Skin of body (tissue), 3 donors: ENCODE measurements at places on chromosomes 1 and 21. TPM values are rescaled to one million over a fixed set of nuclear protein-coding genes. Genes with fewer than 3 reads are reported as not detected.

- DNase-seq = no peak
These were observed 669.3 kb downstream of the MATN1 start for GRCh38 chr1:30054126-30054525.

DNA sequence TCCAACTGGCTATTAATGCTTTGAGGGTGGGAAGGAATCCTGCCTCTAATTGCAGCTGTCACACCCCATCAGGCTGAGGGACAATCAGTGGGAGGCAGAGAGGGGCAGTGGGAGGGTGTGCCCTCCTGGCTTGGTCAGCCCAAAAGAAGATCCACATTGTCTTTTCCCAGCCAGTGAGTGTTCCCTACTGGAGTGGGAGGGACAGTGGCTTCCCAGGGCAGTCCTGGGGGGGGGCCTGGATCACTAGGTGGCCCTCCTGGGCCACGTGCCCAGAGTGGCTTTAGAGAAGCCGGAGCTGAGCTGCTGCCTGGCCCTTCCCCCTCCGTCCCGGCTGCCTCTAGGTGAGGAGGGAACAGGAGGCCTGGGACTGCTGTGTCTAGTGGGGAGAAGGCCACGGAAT, 14.0 kb downstream of the INKA2 start:
- no peak for DNase-seq

- no peak for DNase-seq
These were observed 3.4 kb upstream of the CHI3L1 start for GRCh38 chr1:203189951-203190352.

ZNF593OS gene
- not detected for total RNA-seq
